ENCODE measurements at places on chromosomes 1 and 21.

- no peak for DNase-seq
Observed at GRCh38 chr1:244779410-244779809, 56.0 kb upstream of the COX20 start.

GRCh38 chr1:100950781-100951180, 54.9 kb downstream of the SLC30A7 start:
- DNase-seq: no peak

DNA sequence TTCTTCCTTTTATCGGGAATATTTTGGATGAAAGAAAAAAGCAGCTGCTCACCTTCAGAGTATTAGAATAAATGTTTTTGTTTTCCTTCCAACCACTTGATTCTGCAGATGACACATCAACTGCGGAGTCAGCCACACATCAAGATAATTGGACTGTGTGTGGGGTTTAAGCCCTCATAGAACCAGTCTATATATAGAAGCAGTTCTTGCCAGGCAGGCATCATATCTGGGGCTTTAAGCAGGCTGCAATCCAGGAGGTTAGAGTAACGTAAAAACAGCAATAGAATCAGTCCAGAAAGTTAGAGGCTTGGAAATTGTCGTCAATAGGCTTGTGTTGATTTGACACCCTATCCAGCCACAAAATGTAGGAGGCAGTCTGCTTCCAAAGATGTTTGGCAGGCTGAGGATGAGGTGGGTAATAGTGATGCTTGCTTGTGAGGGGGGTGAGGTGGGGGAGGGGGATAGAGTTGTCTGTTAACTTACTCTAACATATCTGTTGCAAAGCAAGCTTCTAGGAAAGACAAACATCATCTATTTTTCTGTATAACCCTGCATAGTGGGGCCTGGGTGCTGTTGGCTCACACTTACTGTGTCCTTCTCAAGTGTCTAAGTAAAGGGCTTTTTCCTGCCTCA, 64.8 kb downstream of the PEX14 start:
- DNase-seq: no peak

DNA sequence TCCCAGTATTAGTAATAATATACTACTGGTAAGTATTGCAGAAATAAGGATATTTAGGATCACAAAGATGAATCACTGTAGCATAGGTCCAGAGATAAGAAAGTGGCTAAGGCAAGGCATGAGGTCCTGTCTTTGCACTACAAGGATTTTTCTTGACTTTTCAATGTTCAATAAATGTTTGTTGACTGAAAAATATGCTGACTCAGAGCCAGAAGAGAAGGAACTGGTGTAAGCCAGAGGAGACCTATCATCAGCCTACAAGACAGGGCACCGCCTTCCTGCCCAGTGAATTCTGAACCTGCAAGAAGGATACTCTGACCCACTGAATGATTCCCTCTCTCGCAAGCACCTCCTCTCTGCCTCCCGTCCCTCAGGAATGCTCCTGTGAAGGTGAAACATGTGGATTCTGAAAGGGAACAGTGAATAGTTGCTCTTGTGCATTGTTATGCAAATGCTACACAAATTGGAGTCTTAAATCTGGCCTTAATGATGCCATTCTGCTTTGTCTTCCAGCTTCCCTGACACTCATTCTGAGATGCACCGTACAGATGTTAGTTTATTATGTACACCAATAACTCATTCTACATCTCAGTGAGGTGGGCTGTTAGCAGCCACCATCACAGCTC, 540.0 kb downstream of the OMA1 start:
- no peak for DNase-seq

- DNase-seq: no peak
Observed at GRCh38 chr1:208040821-208041297, 129.9 kb upstream of the CD34 start.

DNA sequence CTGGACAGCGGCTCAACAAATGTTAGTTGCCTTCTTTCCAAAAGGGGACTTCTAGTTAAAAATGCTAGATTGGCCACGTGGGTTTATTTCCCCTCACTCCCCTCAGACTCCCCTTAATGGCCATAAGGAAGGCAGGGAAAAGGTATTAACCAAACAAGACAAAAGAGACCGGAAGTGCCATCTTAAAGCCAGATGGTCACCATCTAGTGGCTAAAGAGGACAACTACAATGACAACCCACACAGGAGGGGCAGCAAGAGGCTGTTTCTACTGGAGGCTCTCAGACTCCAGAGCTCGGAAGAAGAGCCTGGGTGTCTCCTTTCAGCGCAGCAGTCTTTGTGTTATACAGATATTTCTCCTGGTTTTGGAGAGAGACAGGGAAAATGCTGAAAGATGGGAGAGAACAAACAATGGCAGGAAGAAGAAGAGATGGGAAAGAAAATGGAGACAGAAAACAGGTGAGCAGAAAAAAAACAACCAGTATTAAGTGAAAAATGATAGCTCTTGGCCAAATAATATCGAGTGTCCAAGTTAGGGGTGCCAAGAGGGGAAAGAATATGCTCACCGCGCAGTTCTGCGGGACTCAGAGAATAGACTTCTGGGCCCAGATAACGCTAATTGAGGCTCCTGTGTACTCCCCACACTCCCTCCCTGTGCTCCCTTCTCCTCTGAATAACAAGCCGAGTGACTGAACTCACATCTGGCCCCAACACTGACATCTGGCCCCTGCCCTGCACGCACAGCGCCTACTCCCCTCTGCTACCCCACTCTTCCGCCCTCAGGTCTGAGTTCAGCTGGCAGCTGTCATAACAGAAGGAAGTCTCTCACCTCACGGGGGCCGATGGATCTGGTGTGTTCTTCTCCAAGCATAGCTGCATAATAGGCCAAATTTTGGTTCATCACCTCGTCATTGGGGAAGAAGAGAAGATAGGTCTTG, 9.6 kb downstream of the P3H1 start:
- DNase-seq: no peak

DNA sequence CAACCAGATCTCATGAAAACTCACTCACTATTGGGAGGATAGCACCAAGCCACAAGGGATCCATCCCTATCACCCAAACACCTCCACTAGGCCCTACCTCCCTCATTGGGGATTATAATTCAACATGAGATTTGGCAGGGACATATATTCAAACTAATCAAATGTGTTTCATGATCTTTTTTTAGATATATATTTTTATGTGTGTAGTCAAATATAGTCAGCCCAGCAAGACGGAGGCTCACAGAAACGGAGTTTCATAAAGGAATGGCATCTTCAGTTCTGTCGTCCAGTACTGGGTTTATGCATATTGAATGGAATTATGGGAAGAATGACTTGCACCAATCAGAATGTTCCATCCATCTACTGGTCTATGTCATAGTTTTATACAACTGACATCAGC, 343.3 kb upstream of the KAZN start:
- no peak for DNase-seq

DNA sequence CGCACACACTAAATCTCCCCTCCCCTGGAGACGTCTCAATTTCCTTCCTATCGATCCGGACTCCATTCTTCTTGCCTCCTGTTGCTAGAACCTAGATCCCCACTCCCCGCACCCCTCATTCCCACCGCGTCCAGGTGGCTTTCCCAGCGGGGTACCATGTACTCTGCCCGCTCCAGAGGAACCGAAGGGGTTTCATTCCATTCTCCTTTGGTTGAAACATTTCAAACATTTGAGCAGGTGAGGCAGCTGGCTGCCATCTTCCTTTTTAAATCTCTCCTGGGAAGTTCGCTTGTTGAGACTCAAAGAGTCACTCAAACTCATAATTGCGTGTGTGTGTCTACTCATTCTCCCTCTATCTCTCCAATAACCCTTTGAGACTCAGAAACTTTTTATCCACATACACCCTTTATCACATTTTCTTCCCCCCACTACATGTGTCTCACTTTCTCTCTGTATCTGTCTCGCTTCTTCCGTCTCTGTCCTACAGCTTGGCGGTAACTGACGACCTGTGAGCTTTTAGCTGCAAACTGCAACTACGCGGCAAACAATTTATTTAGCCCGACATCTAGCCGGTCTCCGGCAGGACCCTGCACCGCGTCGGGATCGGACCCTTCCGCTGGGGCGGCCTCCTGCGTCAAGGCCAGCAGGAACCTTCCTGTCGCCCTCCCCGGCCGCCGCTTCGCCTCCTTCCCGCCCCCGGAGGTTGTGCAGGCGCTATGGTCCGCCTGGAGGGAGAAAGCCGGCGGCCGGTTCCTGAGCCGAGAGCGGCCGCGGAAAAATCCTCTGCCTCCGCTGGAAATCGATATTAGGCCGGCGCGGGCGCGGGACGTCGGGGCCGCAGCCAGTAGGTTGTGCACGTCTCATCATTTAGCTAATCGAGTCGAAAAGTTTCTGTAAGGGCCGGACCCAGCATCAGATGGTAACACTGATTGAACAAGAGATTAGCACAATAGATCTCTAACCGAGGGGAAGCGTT, 3.0 kb upstream of the FOXD3 start:
- no peak for DNase-seq

DNA sequence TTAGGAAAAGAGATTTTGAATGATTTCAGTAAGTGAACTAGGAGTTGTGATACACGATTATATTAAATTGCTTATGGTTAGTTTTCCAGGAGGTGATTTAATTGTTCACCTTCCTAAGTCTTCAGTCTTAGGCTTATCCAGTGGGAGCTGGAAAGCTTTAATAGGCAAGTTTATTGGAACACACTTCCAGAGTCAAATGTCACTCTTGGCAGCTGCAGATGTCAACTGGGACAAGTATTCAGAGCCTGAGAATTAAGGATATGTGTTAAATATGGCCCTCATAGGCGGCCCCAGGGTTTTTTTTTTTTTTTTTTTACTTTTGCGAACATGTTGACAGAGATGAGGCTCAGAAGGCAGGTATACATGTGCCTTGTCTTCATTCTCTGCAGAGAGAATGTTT, 29.2 kb downstream of the UCK2 start:
- DNase-seq: no peak

DNA sequence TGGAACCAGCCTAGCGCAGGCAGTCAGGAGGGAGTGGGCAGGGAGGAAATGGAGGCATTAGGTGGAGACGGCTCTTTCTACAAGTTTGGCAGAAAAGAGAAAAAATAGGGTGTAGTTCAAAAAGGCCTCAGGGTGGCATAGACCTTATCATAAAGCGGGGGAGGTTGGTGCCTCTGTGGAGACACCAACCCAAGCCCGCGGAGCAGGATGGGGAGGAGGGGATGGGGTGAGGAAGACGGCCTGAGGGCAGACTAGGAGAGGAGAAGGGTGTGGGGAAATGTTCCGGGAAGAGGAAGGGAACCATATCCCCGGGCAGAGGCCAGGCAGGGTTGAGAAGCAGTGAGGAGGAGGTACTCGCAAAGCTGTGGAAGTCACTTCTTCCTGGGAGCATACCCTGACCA, 17.4 kb upstream of the SHE start:
- DNase-seq: no peak
